ENCODE measurements at places on chromosomes 5 and 9.

GRCh38 chr5:5235685-5236084, 95.6 kb downstream of the ADAMTS16 start:
- no peak for DNase-seq

DNA sequence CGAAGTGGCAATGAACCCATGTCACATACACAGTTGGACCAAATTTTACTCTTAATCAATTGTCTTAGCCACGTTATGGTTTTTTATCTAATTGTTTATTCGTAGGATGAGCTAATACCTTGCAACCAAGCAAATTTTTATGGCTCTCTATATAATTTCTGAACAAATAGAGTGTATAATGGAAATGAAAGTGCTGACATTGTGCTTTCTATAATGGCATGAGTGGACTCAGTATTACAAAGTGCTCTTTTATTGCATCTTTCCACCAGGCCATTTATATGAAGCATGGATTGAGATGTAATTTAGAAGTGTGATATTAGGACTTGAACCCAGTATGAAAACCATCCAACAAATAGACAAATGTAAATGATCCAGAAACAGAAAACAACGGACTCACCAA, 1096.0 kb downstream of the DTWD2 start:
- DNase-seq, result no peak

GRCh38 chr9:112820881-112821280, 69.8 kb downstream of the SLC46A2 start:
- no peak for DNase-seq

DNA sequence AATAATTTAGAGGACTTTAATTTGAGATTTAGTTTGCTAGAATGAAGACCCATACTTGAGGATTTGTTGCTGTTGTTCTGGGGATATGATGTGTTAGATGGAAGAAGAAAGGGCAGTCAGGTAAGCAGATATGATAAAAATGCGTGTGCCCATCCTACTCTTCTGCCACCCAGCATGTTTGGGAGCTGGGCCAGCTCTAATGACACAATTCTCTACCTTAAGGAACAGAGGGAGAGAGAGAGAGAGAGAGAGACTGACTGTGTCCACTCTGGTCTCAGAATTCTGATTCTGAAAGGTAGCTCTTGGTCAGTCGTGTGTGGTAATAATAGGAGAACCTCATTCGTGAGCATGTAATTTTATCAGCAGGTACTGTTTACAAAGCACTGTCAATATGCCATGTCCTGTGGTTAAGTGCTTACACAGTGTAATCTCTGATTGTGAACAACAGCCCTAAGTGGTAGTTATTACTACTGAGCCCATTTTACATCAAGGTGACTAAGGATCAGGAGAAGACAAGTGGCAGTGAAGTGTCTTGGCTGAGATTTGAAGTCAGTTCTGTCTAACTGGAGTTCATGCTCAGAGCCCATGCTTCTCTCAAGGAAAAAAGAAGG, 307.4 kb upstream of the SEMA6A start:
- no peak for DNase-seq

GRCh38 chr9:22625540-22625939, 178.9 kb downstream of the DMRTA1 start:
- DNase-seq, result no peak

GRCh38 chr5:171697221-171698102, 88.2 kb upstream of the SMIM23 start:
- DNase-seq, result peak; percentile 53

GRCh38 chr5:149063017-149063687, at the start of gene SH3TC2:
TSS of gene SH3TC2 (minus strand) at chr5:149063062. CDS start at chr5:149063022, 40 bp downstream.
- DNase-seq, result no peak

Measured in hindlimb muscle (tissue), 1 donor.